ENCODE measurements at places on chromosomes 2 and 18.

DNA sequence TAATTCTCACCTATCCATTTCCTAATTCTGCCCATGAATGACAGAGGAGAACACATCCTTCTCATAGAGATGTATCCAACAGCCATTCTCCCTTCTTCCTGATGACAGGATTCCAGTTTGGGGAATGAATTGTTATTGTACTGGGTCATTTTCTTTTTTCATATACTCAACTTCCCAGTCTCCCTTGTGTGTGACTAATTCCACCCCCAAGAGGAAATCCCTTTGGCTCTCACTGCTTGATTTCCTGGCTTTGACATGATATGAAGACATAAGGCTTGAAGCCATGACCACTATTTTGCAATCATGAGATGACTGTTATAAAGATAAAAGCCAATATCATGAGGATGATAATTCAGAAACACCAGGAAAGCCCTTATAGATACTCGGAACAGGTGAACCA is 384.7 kb upstream of the ACVR2A start:
- peak; percentile 57 for DNase-seq

DNA sequence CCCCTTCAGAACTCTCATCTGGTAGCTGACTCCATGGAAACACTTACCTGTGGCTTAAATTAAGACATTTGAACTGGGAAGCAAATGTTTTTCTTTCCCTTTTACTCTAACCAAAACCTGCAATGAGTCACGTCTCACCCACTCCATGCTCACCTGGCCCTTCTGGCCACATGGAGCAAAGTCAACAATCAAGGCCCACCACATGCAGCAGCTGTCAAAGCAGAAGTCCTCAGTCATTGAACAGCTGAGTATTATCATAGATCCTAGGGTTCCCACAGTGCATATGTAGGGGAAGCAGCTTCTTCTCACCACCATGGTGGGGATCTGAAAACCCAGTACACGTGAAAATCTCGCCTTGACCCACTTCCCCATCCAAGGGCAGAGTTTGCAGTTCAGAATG is 12.3 kb upstream of the MEP1B start:
- no peak for DNase-seq

DNA sequence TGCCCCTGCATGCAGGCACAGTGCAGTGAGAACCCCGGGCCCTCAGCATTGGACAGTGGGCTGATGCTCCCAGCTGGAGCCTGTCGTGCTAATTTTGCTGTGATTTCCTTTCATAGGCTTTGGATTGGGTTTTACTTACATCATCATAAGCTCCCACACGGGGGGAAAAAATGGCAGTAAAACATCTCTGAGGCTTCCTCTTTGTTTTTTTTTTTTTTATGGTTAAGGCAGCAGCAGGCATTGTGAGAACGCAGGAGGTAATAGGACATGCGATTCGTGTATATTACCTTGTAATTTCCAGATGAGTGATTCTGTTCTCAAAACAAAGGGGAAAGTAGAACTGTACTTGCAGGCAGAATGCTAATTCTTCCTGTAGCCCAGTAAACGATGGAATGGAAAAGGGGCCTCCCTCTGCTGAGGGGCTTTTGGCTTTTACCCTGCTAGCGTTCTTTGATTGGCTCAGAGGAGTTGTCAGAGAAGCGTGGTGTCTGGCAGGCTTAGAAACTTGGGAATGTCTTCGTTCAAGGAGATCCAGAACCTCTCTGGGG is 89.7 kb downstream of the NPAS2 start:
- DNase-seq, result peak; percentile 64

- no peak for DNase-seq
Measured at GRCh38 chr2:219897456-219897855, 270.0 kb downstream of the SLC4A3 start.

DNA sequence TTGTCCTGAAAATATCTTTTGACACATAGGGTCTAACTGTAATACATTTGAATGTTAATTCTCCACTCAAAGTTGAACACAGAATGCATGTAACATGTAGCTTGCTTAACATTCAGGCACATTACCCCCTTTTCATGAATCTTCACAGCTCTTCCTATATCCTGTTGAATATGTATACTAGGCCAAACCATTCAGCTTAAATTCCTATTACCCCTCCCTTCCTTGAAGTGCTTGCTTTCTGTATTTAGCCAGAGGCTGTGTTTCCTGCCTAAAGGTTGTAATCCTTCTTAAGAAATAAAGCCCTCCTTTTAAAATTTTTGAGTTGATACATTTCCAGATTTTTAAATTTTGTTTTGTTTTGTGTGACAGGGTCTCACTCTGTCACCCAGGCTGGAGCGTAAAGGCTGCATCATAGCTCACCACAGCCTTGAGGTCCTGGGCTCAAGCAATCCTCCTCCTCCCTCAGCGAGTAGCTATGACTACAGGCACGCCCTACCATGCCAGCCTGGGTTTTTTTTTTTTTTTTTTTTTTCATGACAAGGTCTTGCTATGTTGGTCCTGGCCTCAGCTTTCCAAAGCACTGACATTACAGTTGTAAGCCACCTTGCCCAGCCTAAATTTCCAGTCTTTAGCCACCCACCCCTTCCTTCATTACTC is 357.6 kb downstream of the DSC3 start:
- DNase-seq, result no peak

Measured in renal cortical epithelial cell (primary cell).